Stimulated activated CD8-positive, alpha-beta memory T cell treated with anti-CD3 and anti-CD28 coated beads, Interleukin-4, amount 100 ng/mL, for 24 hours (primary cell): ENCODE measurements at places on chromosomes 1 and 21.

DNA sequence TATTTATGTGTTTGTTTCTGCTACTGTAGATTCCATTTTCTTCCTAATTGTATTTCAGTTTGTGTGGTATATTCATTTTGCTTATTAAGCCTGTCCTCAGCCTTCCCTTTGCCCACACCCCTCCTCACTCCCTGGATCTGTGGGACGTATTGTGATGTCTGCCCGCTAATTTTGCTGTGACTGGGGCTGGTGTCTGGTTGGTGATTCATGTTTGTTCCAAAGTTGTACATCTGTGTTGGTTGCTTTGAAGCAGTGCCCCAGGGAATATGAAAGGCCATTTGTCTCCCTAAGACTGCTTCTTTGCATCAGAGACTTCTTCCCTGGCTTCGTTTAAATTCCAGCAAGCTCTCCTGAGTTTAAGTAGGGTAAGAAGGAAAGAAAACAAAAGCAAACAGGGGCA, 289.5 kb upstream of the SGIP1 start:
- no peak for DNase-seq

DNA sequence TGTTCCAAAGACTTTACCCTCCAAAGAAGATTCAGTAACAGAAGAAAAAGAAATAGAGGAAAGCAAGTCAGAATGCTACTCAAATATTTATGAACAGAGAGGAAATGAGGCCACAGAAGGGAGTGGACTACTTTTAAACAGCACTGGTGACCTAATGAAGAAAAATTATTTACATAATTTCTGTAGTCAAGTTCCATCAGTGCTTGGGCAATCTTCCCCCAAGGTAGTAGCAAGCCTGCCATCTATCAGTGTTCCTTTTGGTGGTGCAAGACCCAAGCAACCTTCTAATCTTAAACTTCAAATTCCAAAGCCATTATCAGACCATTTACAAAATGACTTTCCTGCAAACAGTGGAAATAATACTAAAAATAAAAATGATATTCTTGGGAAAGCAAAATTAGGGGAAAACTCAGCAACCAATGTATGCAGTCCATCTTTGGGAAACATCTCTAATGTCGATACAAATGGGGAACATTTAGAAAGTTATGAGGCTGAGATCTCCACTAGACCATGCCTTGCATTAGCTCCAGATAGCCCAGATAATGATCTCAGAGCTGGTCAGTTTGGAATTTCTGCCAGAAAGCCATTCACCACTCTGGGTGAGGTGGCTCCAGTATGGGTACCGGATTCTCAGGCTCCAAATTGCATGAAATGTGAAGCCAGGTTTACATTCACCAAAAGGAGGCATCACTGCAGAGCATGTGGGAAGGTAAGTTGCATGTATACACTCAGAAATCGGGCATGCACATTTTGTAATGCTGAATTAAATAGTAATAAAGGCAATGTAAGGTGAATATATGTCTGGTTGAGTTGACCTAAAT, 97.2 kb downstream of the ZFYVE9 start:
- DNase-seq, result no peak

GRCh38 chr1:178945763-178946266, 74.9 kb upstream of the ANGPTL1 start:
- DNase-seq, result no peak

GRCh38 chr1:155179112-155180031, 5.7 kb downstream of the TRIM46 start:
- no peak for DNase-seq

DNA sequence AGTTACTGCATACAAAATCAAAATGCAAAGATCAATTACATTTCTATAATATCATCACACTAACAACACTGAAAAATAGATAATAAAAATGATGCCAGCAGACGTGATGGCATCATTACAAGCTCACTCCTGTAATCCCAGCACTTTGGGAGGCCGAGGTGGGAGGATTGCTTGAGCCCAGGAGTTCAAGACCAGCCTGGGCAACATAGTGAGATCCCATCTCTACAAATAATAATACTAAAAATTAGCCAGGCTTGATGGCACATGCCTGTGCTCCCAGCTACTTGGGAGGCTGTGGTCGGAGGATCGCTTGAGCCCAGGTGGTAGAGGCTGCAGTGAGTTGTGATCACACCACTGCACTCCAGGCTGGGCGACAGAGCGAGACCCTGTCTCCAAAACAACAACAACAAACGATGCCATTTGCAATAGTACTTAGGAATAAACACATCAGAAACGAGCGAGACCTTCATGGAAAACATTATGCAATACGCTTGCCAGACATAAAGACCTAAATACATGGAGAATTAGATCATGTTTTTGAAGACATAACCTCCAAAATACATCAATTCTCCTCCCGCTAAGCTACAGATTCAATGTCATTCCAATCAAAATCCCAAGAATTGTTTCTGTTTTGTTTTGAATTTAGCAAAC, 86.6 kb upstream of the ERRFI1 start:
- DNase-seq, result no peak

- DNase-seq, result no peak
Measured at GRCh38 chr1:247747616-247748015, 325 bp downstream of the OR14A2 start.

GRCh38 chr1:101002551-101002950, 23.0 kb downstream of the DPH5 start:
- DNase-seq, result no peak

GRCh38 chr1:161379071-161379470, 11.4 kb upstream of the CFAP126 start:
- no peak for DNase-seq

DNA sequence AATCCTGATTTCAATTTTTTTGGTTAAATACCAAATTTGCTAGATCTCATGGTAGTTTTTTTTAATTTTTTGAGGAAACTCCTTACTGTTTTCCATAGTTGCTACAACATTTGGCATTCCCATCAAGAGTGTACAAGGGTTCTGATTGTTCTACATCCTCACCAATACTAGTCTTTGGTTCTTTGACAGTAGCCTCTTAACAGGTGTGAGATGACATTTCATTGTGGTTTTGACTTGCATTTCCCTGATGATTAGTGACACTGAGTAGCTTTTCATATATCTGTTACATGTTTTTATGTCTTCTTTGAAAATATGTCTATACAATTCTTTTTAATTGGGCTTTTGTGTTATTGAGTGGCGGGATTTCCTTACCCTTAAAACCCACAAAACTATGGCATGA, 20.9 kb upstream of the RGS13 start:
- DNase-seq, result no peak

GRCh38 chr1:220315070-220315839, 43.0 kb upstream of the RAB3GAP2 start:
- no peak for DNase-seq

DNA sequence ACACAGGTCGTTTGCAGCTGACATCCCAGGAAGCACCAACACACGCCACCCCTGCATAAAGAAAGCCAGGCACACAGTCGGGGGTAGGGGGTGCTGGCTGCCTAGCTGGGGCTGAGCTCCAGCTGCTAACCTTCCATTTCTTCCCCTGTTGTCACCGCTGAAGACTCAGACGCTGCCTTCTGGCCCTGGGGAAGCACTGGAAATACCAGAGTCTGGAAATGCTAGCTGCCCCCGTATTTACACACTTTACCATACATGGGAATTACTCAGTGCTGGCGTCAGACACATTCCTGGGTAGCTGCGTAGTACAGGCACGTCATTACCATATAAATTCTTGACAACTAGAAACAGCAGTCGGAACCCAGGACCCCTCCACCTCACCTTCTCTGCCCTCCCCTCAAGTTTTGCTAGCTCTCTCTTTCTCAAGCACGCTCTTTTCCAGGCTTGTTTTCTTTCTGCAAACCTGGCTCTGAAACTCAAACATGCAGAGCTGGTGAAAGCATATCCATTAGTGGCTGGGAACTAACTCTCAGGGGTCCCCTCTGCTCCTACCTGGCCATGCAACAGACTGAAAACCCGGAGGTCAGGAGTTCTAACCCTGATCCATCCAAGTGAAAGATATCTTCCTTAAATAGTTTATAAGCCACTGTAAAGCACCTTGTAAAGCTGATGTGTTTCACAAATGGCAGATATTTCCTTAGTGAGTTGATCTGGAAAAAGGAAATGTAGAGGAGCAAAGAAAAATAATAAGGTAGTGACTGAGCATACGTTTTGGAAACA, 3.3 kb downstream of the CSRP1 start:
- no peak for DNase-seq

DNA sequence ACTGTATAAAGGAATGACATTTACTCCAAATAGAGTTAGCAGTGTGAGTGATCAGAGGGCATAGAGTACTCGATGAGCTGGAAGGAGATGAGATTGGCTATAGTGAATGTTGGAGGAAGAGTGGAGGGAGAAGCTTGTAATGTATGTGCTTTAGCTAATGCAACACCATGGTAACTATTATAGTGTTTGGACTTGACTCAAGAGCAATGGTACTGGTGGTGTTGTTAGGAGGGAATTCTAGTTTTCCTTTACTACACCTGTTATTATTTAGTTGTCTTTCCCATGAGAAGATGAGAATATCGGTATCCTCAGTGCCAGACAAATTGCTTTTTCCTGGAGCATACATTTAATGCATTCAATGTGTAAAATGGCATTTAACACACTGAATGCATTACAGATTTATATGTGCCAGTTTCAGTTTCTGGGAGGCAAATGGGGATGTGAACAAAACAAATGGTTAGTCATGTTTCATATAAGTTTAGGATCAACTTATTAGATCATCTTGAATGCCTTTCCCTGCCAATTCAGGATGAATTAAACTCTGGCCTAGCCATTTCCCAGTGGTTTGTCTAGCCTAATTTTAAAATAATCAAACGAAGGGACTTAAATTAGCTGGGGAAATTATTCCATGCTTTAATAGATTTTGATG, 291.1 kb upstream of the ADAMTS5 start:
- no peak for DNase-seq

DNA sequence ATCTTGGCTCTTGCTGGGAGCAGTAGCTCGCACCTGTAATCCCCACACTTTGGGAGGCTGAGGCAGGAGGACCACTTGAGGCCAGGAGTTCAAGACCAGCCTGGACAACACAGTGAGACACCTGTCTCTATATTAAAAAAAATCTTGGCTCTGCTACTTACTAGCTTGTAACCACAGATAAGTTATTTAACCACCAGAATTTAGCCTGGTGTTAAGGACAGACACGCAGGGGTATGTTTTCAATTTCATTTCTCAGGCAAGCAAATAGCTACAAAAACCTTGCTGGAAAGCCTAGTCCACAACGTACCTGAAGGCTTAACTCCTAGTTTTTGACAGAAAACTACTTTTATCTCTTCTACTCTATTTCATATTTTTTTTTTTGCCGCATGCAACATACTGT, 24.8 kb upstream of the GFI1 start:
- DNase-seq, result no peak

DNA sequence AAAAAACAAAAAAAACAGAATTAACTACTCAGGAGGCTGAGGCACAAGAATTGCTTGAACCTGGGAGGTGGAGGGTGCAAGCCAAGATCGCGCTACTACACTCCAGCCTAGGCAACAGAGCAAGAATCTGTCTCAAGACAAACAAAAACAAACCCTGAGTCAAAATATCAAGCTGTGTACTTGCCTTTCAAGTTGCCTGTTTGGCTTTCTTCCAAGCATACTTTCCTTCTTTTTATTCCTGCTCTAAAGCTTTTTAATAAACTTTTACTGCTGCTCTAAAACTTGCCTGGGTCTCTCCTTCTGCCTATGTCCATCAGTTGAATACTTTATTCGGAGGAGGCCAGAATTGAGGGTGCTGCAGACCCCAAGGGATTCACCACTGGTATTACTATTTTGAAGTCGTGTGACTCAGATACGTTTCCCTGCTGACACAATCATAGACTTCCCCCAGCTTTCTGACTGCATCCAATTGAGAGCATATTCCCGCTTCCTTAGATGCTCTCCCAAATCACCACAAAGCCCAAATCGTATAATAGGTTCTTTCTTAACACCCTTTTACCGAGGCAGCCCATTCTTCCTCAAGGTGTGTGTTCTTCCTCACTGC, 3.5 kb upstream of the ACBD6 start:
- DNase-seq, result no peak
